ENCODE measurements at places on chromosomes 3 and 15.

- DNase-seq = no peak
Measured at GRCh38 chr15:36161771-36162212, 417.6 kb upstream of the CDIN1 start.

- DNase-seq = no peak
Measured at GRCh38 chr3:133256787-133257483, 142.9 kb upstream of the BFSP2 start.

DNA sequence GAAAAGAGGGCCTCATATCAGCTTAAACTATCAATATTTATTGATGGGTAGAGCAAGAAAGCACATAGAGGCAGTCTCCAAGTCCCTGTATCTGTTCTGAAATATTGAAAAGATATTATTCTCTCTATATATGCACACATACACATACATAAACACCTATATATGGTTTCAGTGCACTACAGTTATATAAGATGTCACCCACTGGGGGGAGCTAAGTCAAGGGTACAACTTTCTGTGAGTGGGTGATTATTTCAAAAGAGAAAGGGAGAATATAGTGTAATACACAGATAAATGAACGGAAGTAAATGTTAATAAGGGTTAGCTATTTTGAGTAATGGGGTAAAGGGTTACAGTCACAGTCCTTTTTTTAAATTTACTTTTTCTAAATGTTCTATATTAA is 8.8 kb downstream of the SNTN start:
- DNase-seq = no peak

- DNase-seq = no peak
Measured at GRCh38 chr3:94737116-94737515, 674.3 kb downstream of the NSUN3 start.

DNA sequence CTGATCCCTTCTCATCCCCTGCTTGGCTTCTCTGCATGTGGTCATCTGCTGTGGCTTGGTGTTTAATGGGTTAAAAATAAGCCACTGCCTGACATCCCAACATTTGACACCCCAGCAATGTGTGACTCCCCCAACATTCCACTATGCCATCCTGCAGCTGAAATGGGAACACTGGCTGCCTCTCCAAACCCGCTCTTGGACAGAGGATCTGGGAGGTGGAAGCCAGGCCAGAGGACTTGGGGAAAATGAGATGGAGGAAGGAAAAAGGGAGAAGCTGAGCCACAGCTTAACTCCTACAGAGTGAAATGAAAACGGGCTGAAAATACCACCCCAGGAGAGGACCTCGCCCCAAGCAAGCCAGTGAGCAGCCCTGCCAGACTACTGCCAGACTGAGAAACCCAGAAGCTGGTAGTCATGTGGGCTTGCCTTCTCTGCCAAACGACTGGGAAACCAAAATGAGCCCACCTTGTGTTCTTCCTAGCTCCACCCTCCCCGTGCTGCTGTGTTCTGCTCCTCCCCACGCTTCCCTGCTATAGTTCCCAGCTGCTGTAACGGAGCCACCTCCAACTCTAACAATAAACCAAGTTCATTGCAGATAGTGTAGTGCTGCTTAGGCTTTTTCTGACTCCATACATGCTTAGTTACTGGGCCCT is 13.7 kb downstream of the MAP1A start:
- DNase-seq = peak; percentile 27

All from hindlimb muscle (tissue), 1 donor.